ENCODE measurements at places on chromosomes 11 and 22. TPM values are rescaled to one million over a fixed set of nuclear protein-coding genes. Genes with fewer than 3 reads are reported as not detected.

DNA sequence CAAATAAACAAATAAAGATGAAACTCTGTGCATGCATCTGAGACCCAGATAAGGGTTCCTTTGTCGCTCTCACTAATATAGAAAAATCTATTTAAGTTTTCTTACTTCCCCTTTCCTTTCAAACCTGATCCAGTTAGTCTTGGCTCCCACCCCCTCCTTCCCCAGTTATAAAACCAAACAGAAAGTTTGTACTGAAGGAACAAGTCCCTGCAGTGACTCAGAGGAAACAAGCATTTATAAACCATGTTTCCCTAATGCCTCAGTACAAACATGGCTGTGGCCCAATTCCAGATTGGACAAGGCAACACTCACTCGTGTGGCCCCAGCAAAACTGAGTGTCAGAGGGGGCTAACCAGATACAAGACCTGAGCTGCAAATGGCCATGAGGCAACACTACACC lies 65.5 kb upstream of the ARHGAP20 start:
- no peaks in the 10 kb centered on the region for H3K27me3 ChIP-seq
- no peaks in the 10 kb centered on the region for H3K36me3 ChIP-seq
- H3K4me3 ChIP-seq, result no peak overlapping the region
- H3K27ac ChIP-seq, result no peak overlapping the region
- DNase-seq, result no peak
- H3K4me1 ChIP-seq, result no peaks in the 10 kb centered on the region

MB gene
- total RNA-seq, result 0.77 TPM

- no peaks in the 10 kb centered on the region for H3K27me3 ChIP-seq
- peak overlapping the region; percentile 36 for H3K27ac ChIP-seq
- H3K4me3 ChIP-seq, result no peak overlapping the region
- H3K36me3 ChIP-seq, result no peaks in the 10 kb centered on the region
- DNase-seq, result no peak
- peaks cover 63% of the 10 kb centered on the region for H3K4me1 ChIP-seq
These were observed 256.9 kb downstream of the CADM1 start for GRCh38 chr11:115247361-115247760.

CASP4 gene
- 41.7 TPM for total RNA-seq

GRCh38 chr11:71391796-71392195 lies 56.4 kb downstream of the DHCR7 start:
- H3K27me3 ChIP-seq, result peaks cover 7% of the 10 kb centered on the region
- no peaks in the 10 kb centered on the region for H3K36me3 ChIP-seq
- no peak overlapping the region for H3K4me3 ChIP-seq
- no peak for DNase-seq
- H3K4me1 ChIP-seq, result no peaks in the 10 kb centered on the region

- no peaks in the 10 kb centered on the region for H3K36me3 ChIP-seq
- no peak for DNase-seq
These were observed 4.9 kb downstream of the CRYAB start for GRCh38 chr11:111906680-111907079.

GRCh38 chr11:116576526-116576925 lies 196.3 kb downstream of the BUD13 start:
- peaks cover 9% of the 10 kb centered on the region for H3K4me1 ChIP-seq
- DNase-seq, result no peak
- no peak overlapping the region for H3K4me3 ChIP-seq
- H3K36me3 ChIP-seq, result no peaks in the 10 kb centered on the region
- H3K27me3 ChIP-seq, result peaks cover 10% of the 10 kb centered on the region

- peak; percentile 51 for DNase-seq
- H3K27ac ChIP-seq, result no peak overlapping the region
- no peak overlapping the region for H3K4me3 ChIP-seq
- H3K27me3 ChIP-seq, result no peaks in the 10 kb centered on the region
These were observed 34.7 kb downstream of the USP47 start for GRCh38 chr11:11876458-11876857.

DNA sequence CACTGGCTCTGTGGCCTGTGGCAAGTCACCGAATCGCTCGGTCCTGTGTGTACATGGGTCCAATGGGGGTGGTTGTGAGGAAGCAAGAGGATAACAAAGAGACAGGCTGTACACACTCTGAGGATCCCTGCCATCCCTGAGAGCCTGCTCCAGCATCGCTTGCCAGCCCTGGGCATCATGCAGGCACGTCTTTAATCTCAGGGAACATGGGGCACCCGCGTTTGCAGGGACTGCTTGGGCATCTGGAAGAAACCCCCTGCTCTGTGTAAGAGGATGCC lies 1.3 kb upstream of the C1QTNF5 start:
- peaks cover 30% of the 10 kb centered on the region for H3K4me1 ChIP-seq
- H3K27ac ChIP-seq, result no peak overlapping the region
- DNase-seq, result no peak
- H3K36me3 ChIP-seq, result no peaks in the 10 kb centered on the region
- no peak overlapping the region for H3K4me3 ChIP-seq

MAML2 gene
- total RNA-seq, result 12.2 TPM

- H3K27ac ChIP-seq, result no peak overlapping the region
- no peak overlapping the region for H3K4me3 ChIP-seq
- DNase-seq, result peak; percentile 21
These were observed 35.4 kb downstream of the NFAM1 start for GRCh38 chr22:42396621-42397331.

IL10RA gene
- 0.65 TPM for total RNA-seq

GRCh38 chr22:47247579-47248240 lies 485.3 kb downstream of the TBC1D22A start:
- DNase-seq, result no peak
- H3K4me3 ChIP-seq, result no peak overlapping the region
- no peaks in the 10 kb centered on the region for H3K4me1 ChIP-seq
- no peak overlapping the region for H3K27ac ChIP-seq
- H3K27me3 ChIP-seq, result no peaks in the 10 kb centered on the region

APOA5 gene
- total RNA-seq, result 1.5 TPM

DNA sequence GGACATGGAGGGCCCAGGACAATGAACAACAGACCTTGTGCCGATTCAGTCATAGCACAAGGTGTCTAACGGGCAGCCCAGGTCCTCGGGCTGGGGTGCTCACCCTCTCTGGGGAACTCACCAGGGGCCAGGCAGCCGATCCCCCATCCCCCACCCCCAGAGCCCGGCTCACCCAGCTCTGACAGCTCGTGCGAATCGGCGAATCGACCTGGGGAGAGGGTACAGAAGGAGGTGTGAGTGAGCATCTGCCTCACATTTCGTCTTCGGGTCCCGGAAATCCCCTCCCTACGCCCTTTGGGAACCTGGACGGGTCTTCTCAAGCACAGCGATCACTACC lies 423 bp downstream of the PEX16 start:
- peak overlapping the region; percentile 92 for H3K4me3 ChIP-seq
- peaks cover 3% of the 10 kb centered on the region for H3K36me3 ChIP-seq
- H3K4me1 ChIP-seq, result peaks cover 17% of the 10 kb centered on the region
- H3K27me3 ChIP-seq, result no peaks in the 10 kb centered on the region

DNA sequence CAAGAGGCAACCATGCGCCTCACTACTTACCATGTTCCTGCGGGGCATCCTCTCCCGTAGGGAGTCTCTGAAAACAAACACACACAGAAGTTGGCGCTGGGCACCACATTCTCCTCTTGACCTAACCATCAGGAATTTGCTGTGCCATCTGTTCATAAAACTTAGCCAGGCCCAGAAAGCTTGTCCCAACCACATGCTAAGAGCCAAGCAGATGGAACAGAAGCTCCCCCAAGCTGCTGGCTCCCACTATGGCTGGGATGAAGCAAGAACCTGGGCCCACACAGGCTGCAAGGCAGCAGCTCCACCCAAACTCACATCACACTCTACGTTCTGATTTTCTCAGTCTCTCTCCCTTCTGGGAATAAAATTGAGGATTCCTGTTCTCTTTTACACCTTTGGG lies 17.4 kb downstream of the HPS4 start:
- H3K36me3 ChIP-seq, result peaks cover 2% of the 10 kb centered on the region
- no peak overlapping the region for H3K4me3 ChIP-seq
- H3K27me3 ChIP-seq, result no peaks in the 10 kb centered on the region

- no peaks in the 10 kb centered on the region for H3K27me3 ChIP-seq
- no peak for DNase-seq
- no peak overlapping the region for H3K4me3 ChIP-seq
- no peaks in the 10 kb centered on the region for H3K4me1 ChIP-seq
- no peaks in the 10 kb centered on the region for H3K36me3 ChIP-seq
These were observed 348.3 kb upstream of the B3GAT1 start for GRCh38 chr11:134760299-134760698.

APOA1 gene
- total RNA-seq, result 872 TPM

DNA sequence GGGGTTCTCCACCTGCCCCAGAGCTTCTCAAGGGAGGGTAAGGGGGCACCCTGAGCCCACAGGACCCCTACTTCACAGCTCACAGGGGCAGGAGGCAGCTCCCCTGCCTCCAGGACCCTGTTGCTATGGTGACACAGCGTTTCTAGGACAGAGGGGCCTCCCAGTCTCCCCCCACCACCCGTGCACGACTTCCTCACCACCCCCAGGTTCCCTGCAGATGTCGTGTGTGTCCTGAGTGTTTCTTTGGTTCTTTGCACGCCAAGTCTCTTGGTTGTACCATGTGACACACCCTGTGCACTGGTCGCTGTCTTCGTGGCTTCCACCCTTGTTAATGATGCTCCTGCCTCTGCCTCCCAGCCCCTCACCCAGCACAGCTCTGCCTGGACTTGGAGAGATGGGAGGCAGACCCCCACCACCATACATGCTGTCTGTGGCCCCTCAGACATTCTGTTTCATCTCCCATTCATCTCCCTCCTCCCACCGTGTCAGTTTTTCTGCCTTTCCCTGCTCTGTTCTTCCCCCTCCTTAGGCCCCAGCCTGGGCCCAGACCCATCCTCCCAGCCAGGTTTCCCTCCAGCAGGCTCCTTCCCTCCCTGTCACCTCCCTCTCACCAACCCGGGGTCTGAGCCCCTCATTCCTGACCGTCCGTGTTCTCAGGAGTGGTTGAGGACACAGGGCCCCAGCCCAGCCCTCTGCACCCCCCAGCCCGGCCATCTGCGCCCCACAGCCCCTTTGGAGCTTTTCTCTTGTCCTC lies 24.5 kb upstream of the RAB1B start:
- peak overlapping the region; percentile 72 for H3K27ac ChIP-seq
- no peaks in the 10 kb centered on the region for H3K36me3 ChIP-seq
- H3K4me3 ChIP-seq, result no peak overlapping the region
- no peak for DNase-seq

MYOD1 gene
- total RNA-seq, result not detected

- no peaks in the 10 kb centered on the region for H3K27me3 ChIP-seq
- no peaks in the 10 kb centered on the region for H3K36me3 ChIP-seq
- no peak overlapping the region for H3K4me3 ChIP-seq
- no peak overlapping the region for H3K27ac ChIP-seq
These were observed 98.6 kb downstream of the MUC15 start for GRCh38 chr11:26473216-26474194.

DNA sequence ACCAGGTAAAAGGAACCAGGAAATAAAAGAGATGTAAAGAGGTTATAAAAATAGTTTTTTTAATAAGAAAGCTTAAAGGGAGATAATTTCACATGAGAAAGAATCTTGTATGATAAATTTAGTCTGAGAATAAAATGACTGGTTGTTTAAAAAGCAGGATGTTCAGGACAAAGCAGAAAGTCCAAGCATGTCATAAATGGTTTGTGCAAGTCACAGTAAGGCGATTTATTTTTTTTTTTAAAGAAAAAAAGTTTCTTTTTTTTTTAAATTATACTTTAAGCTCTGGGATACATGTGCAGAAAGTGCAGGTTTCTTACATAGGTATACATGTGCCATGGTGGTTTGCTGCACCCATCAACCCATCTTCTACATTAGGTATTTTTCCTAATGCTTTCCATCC lies 30.8 kb downstream of the GLYATL2 start:
- no peak overlapping the region for H3K4me3 ChIP-seq
- H3K27ac ChIP-seq, result no peak overlapping the region
- DNase-seq, result no peak
- no peaks in the 10 kb centered on the region for H3K4me1 ChIP-seq
- no peaks in the 10 kb centered on the region for H3K27me3 ChIP-seq
